Stimulated activated CD8-positive, alpha-beta memory T cell treated with anti-CD3 and anti-CD28 coated beads, Interleukin-2, amount 100 ng/mL, for 1 hour (primary cell): ENCODE measurements at places on chromosomes 2 and 18.

- DNase-seq, result no peak
Measured at GRCh38 chr2:176976736-176977685, 235.6 kb upstream of the HNRNPA3 start.

DNA sequence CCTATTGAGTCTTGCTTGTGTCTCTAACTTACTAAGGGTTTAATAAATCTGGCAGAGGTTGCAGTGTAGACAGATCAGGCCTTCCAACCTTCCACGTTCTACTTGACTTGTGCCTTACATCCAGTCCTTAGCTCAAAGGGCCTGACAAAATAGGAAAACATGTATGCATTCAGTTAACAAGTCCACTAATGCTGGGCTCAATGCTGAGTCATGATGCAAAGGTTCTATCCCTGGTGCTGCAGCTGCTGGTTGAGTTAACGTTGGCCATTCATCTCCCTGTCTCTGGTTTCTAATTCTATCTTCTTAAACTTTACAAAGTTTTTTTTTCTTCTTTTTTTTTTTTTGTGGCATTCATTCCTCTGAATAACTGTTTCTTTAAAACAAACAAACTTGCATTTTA, 46.3 kb upstream of the ITGB6 start:
- DNase-seq, result no peak

GRCh38 chr2:182821182-182821581, 45.3 kb downstream of the FRZB start:
- no peak for DNase-seq

DNA sequence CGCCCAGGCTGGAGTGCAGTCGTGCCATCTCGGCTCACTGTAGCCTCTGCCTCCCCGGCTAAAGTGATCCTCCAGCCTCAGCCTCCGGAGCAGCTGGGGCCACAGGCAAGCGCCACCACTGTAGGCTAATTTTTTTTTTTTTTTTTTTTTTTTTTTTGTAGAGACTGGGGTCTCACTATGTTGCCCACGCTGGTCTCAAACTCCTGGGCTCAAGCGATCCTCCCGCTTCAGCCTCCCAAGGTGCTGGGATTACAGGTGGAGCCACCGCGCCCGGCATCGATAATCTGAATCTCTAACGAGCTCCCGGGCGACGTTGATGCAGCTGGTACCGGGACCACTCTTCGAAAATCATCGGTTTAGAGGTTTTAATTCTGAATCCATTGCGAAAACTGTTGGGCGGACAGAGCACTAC, 520 bp upstream of the CYP20A1 start:
- no peak for DNase-seq

DNA sequence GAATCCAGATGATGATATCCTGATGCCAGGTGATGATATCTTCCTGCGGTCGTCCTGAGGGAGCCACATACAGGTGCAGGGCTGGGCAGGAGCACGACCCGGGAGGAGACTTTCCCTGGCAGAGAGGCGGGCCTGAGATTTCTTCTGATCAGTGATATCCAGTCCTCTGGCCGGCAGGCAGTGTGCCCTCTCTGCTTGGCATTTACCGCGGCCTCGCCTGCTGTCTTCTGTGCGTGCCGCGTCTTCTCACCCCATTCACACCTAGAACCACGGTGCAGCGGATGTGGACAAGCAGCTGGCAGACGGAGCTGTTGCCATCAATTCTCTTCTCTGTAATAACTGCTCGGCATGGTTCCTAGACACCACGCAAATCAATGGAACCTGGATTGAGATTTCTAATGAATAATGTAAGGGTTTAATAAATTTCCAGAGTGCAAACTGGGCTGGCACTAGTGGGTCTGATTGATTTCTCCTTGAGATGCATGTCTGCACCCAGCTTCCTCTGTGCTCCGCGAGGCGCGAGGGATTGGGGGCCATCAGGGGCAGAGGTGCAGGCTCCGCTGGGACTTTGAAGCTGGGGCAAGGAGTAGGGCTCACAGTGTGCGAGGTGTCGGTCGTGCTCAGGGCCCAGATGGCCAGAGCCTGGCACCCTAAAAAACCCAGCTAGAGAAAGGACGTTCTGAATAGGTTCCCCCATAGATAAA, 208.9 kb upstream of the HDAC4 start:
- DNase-seq, result no peak

DNA sequence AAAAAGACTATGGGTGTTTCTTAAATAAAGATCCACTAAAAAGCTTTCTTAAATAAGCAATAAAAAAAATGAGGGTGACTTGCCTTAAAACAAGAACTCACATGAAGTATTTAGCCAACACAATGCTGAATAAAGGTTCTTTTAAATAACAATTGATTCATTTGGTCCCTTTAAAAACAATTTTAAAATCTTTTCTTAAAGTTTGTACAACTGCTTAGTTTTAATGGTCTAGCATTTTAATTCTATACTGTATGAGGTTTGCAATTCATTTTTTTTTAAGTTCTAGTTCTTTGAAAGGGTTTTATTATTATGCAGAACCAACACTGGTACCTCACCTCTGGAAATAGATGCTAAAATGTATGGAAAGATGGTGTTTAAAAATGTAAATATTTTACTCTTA, 1017.5 kb downstream of the LRP1B start:
- no peak for DNase-seq

DNA sequence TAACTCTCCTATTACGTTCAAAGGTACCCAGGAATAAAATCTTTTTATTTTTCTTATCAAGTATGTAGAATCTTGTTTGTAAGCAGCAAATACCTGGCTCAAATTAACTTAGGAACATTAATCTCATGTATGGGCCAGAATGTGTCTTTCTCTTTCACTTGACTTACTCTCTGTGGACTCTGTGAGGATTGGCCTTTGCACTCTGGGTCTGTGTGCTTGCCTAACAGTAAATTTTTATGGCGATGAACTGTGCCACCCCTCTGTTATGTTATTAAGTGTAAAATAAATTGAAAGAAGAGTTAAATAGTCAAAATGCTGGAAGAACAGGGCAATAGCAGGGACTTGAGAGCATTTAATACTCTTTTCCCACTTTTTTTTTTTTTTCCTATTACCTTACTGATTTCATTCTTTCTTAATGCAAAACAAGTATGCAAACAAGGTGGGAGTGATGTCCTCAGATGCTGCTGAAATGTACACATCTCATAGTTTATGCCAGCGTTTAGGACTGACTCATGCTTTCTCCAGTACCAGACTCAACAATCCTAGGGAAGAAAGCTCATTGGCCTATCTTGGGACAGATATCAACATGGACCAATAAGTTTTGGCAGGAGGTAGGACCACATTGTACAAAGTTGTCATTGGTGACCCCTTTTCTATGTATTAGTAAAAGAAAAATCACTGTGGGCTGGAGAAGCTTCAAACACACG, 25.5 kb downstream of the LYPD6 start:
- DNase-seq, result no peak

DNA sequence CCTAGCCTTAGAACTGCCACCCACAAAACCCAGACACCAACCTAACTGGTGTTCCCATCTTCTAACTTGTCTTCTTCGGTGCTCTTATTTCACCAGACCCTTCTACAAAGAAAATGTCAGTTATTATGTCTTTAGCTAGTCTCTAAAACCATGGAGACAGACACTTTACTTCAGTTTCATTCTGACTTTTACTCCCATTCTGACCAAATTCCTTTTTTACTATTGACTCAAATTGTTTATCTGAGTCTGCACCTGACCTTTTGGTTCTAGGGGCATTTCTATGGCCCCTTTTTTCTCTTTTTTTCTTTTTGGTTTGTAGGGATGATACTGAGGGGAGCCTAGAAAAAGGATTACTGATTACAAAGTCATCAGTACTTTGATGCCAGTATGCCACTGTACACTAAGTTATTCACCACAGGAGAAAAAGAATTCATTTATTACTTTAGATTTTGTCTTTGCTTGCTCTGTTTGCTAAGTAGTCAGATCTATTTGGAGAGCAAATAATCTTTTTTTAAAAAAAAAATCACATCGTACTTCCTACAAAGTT, 6.8 kb upstream of the SLC1A4 start:
- no peak for DNase-seq

- DNase-seq, result no peak
Measured at GRCh38 chr18:34976123-34976522, 65.1 kb upstream of the MAPRE2 start.

DNA sequence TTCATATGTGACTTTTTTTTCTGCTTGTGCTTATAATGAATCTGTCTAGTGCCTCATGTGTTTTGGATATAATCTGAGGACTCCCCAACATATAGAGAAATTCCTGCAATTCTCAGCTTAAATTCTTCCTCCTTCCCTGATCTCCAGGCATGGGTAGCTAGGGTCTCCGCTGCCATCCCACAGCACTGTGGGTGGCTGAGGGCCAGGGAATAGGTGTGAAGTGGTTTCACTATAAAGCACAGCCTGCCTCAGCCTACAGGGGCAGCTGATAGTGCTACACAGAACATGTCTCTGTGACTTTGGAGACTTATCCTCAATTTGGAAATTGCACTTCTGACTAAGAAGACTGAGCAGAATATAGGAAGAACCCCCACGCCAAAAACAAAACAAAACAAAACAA, 137.3 kb upstream of the NABP1 start:
- no peak for DNase-seq

DNA sequence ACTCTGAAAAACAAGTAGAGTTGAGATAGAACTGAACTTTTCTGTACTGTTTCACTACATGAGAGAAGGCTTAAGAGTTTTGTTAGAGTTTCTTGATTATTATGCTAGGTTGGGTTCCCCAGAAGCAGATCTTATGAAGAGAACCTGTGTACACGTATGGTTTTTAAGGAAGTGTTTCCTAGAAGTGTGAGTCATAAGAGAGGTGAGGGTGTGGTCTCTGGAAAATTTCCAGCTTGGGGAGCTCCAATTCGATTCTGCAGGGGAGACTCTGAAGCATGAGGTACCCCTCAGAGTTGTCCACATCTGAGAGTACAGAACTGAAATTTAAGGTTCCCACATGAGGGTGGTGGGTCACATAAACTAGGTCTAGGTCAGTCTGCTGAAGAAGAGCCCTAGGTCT, 83.3 kb upstream of the MAP2 start:
- no peak for DNase-seq

DNA sequence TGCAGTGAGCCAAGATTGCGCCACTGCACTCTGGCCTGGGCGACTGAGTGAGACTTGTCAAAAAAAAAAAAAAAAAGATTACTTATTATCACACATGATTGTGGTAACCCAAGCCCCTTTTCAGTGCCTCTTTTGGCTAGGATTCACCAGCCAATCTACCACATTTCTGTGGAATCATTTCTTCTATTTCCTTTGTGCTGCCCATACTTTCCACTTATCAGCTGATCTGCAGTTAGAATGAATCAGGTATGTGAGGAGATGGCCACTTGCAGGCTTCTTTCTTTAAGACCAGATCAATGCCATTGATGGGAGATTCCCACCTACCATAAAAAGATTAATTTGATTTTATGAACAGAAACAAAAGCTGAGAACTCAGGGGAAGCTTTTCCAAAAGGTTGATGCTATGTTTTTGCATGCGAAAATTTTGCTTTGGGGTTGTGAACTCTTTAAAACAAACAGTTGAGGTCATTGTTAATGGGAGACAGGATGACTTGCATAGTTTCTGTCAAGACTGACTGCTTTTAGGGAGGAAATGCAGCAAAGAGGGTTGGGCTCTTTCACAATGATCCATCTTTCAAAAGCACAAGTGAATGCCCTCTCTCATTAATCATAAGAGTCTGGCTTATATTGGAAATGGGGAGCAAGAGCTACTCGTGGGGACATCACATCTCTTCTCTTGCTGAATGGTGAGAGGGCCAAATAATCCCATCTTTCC, 66.9 kb upstream of the CYP26B1 start:
- DNase-seq, result no peak

GRCh38 chr2:62928015-62928414, 122.6 kb upstream of the OTX1 start:
- no peak for DNase-seq
